Common myeloid progenitor, CD34-positive (primary cell): ENCODE measurements at places on chromosomes 2 and 18.

DNA sequence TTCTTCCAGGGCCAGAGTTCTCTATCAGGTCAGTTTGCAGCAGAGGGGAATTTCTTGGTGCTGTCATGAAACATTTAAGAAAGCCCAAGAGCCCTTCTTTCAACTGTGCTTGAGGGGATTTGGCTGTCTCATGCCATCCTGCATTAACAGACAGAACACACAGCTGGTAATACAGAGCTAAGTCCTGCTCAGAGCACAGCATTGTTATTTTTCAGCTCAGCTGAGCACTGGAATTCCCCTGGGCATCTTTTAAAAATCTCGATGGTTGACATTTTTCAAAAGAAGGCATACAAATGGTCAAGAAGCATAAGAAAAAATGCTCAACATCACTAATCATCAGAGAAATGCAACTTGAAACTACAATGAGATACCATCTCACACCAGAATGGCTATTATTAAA, 14.9 kb upstream of the IL1R2 start:
- DNase-seq: no peak

GRCh38 chr2:103860016-103860415, 993.9 kb upstream of the POU3F3 start:
- DNase-seq: no peak

DNA sequence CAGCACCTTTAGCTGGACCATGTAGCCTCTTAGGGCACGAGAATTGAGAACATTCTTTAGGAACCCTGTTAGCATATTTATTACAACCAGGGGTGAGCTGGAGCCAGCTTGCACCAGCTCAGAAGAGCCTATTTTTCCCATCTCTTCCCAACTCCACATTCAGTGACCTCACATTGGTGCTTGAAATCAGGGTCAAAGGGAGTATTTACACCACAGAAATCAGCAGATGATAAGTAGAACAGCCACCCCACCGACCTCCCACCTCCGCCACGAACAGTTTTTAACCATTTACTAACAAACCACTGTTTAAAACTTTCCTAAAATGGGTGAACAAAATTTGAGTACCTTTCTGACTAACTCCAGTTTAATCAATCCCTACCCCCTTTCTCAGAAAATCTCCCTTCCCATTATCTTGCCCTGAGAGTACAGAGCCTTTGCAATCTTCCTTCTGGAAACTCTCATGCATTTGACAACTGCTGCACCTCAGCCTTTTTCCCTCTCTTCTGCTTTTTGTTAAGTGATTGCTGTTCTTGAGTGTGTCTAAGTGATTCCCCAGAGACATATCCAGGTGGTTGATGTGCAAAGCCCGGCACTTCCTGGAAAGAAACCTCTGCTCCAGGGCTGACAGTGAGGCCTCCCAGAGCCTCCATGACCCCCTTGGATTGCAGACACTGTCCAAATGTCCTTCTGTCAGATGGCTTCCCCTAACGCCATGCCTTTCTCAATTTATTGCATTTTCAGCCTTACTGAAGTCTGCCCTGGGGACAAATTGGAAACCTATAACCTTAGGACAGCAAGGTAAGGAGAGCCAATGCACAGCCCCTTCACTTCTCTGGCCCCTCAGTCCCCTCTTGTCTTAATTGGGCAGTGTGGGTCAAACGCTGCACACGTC, 389.5 kb upstream of the TNP1 start:
- DNase-seq: no peak

DNA sequence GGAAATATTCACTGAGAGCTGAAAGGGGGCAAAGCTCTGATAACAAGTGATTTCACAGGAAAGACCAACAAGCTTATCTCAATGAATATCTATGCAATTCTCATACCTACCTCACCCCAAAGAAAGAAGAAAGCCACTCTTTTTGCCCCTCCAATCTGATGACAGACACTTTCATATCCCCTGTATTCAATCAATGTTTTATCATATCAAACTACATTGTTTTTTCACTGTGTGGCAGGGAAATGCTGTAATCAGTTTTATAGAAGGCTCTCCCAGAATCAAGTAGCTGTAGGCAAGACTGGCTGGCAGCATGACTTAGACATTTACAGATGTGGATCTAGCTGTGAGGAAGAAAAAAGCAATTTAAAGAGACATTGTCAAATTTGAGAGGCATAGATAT, 81.3 kb upstream of the PIK3C3 start:
- no peak for DNase-seq

GRCh38 chr2:84217456-84217855, 241.6 kb downstream of the SUCLG1 start:
- DNase-seq: no peak

- DNase-seq: peak; percentile 5
Observed at GRCh38 chr2:6073191-6074088, 381.3 kb downstream of the SOX11 start.

- no peak for DNase-seq
Observed at GRCh38 chr2:63849381-63850203, 7.9 kb downstream of the UGP2 start.

- no peak for DNase-seq
Observed at GRCh38 chr2:105755895-105756294, 11.2 kb downstream of the NCK2 start.

DNA sequence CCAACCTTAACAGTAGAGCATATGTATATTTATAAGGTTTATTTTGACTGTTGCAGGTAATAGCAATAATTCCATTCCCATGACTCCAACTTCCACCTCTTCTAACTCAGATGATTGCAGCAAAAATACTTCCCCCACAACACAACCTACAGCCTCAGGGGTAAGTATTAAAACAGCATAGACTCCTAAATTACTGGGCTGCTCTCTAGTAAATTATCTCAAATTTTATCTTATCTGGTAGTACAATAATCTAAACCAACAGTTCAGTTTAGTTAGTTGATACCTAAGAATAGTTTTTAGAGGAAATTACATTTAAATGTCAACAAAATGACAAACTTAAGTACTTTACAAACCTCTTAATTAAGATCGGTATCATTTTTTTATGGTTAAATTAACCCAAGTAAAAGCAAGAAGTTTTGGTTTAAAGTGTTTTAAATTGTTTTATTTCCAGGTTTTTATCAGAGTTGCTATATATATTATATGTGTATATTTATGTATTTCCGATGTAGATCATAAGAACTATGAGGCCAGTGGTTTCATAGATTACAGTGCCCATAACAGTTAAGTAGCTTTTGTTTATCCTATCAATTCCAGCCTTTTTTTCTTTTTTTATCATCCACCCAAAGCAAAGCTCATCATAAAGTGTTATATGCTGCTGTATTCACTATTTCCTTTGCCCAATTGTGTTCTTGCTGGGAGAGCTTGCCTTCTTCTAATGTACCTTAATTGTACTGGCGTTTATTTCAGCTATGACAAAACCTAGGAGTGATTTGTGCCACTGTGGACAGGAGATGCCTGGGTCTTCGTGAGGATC, 13.7 kb downstream of the GATA6 start:
- DNase-seq: no peak

- no peak for DNase-seq
Observed at GRCh38 chr2:185862657-185863398, 124.2 kb downstream of the FSIP2 start.

DNA sequence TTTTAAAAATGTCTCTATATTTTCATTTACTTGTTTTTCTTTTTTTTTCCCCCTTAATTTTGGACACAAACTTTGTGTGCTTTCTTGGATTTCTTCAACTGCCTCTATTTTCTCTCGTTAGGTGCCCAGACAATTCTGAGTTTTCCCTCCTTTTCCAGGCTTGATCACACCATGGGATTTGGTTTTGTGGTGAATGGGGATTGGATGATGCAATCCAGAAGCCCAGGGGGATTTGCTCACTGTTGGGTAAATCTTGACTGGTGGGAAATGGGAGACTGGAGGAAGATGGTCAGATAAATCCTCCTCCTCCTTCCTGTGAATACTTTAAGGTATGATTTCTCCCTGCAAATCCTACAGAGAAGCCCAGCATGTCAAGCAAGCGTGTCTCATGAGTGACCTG, 19.5 kb upstream of the PAX8 start:
- no peak for DNase-seq

GRCh38 chr2:238642973-238643372, 204.9 kb upstream of the TWIST2 start:
- no peak for DNase-seq

- no peak for DNase-seq
Observed at GRCh38 chr2:226475650-226476049, 324.0 kb downstream of the IRS1 start.

- no peak for DNase-seq
Observed at GRCh38 chr18:68557183-68557582, 157.7 kb downstream of the TMX3 start.

DNA sequence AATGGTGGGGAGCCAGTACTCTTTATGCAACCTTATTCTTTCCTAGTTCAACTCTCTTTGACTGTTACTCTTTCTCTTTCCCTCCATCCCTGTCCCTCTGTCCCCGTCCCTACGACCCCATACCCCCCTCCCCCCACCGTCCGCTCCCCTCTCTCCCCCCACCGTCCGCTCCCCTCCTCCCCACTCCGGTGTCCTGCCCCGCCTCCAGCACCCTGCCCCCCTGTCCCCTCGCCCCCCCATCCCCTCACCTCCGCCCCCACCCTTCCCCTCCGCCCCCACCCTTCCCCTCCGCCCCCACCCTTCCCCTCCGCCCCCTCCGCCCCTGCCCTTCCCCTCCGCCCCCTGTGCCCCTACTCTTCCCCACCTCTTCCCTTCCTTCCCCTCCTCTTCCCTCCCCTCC, 128.4 kb downstream of the LPIN1 start:
- DNase-seq: no peak

DNA sequence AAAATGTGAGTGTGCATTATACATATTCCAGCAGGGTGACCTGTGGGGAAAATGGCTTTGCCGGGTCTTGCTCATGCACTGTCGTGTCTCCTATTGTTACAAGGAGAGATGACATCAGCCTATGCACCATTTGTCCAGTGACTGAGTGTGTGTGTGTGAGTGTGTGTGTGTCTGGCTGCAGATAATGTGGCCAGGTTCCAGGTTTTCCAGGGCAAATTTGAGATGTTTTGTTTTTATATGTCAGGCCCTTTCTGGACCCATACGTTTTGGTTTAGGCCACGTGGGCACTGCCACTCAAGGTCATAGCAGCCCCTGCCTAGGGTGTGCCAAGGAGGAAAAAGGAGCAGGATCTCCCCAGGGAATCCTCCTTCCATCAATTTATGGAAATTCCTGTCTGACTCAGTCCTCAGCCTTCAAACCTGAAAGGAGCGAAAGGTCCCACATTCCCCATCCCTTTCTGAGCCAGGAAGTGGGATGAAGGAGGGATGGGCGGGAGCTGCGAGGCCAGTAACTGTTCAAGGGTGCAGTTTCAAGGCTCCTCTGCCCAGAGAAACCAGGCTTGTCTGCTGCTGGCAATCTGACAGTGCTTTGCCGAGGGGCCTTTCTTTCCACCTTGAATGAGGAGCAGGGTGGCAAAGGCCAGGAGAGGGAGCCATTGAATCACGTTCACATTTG, 93.0 kb upstream of the SMAD2 start:
- DNase-seq: peak; percentile 43

GRCh38 chr2:150570712-150571111, 83.2 kb upstream of the RND3 start:
- DNase-seq: no peak

DNA sequence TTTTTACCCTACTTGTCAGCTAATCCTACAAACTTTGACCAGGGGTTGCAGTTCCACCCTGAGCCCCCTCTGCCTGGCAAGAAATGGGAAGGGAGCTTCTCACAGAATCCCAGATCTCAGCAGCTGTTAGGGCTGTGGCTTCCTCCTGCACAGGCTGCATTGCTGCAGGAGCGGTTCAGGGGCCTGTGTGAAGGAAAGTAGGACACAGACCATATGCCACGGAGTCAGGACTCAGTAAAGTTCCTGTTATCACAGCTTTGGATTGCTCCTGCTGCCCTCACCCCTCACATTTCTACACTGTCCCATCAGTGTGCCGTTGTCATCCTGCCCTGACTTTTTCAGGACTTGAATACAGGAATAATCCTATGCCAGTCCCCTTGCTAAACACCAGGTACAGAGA, 62.8 kb upstream of the SP3 start:
- DNase-seq: no peak

- DNase-seq: no peak
Observed at GRCh38 chr2:225534037-225534436, 134.5 kb downstream of the NYAP2 start.

DNA sequence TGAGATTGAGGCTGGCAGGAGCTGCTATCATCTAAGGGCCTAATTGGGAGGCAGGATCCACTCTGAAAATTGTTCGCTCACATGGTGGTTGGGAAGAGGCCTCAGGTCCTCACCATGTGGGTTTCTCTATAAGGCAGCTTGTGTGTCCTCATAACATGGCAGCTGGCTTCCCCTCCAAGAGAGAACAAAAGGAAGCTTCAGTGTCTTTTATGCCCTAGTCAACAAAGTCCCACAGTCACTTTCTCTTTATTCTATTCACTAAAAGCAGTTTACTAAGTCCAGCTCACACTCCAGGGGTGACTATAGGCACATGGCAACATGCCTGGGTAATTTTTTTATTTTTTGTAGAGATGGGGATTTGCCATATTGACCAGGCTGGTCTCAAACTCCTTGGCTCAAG, 5.8 kb upstream of the ITGAV start:
- DNase-seq: no peak

GRCh38 chr2:79375817-79376216, 137.0 kb upstream of the CTNNA2 start:
- no peak for DNase-seq

DNA sequence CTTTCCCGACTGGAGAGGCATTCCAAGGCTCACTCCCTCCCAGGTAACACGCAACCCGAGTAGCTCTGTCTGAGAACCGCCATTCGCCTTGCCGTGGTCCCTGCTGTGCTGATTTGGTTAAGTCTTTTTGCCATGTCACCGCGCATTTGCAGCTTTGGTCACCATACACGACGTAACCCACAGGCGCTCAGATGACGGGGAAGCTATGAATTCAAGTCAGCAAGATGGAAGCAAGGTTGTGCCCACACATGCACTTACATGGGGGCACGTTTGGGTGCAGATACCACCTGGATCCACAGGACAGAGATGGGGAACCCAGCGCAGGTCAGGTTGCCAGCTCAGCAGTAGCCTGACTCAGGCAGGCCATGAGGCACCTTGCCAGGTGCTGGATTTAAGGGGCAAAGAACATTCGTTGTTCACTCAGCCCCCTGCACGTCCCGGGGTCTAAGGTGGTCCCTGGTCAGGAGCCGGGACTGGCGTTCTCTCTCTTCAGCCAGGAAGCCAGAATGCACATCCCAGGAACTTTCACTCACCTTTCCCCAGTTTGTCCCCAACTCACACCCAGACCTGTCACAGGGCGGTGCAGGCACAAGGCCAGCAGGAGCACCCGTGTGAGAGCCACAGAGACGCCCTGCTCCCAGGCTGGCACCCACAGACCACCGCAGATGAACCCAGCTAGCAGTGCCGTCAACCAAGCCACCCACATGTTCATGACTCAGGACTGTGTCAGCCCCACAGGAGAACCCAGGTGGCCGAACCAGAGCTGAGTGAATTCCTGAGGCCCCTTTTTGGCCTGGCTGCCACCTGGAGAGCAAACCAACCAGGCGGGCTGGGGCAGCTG, 19.9 kb downstream of the SNED1 start:
- no peak for DNase-seq

GRCh38 chr18:34222307-34223163, 2.2 kb downstream of the NOL4 start:
- peak; percentile 15 for DNase-seq
